ENCODE measurements at places on chromosomes 5 and 9.

GRCh38 chr5:178331491-178331996 is 98.9 kb upstream of the PHYKPL start:
- DNase-seq = no peak

GRCh38 chr9:126347093-126347492 is 20.5 kb downstream of the MVB12B start:
- DNase-seq = no peak

- DNase-seq = no peak
These were observed 92.2 kb upstream of the IL33 start for GRCh38 chr9:6123416-6123815.

DNA sequence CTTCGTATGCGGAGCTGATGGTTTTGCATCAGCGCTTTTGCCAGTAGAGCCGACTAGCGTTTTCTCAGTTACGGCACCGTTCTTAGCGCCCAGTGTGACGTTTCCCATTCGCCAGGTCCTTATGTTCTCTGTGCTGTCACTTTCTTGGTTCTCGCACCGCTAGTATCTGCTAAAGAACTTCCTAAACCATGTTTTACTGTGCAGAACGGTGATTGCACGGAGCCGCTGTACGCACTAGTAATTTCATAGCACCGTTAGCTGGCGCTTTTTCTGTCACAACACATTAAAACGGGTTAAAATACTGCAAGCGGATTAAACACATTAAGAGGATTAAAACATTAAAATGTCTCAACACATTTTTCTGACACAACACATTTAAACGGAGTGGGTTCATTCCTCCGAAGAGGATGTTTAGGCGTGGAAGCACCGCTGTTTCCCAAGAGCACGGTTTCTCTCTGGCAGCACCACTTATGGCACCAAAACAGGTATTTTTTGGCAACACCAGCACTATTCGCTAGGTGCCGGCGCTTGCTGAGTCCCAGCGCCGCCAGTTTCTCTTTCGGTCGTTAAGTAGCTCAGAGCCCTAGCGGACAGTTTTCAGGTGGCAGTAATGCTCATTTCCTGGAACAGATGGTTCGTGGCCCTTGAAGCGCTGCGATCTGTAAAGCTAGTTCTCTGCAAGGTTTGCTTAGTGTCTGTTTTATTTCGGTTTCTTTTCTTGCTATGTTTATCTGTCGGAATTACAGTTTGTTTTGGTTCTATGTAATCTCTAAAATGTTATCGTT is 20.3 kb downstream of the ANXA2R start:
- DNase-seq = no peak

Data from stimulated activated CD8-positive, alpha-beta memory T cell treated with anti-CD3 and anti-CD28 coated beads, Interleukin-4, amount 100 ng/mL, for 1 hour (primary cell).